ENCODE measurements at places on chromosomes 4 and X.

GRCh38 chrX:78595901-78596502 is 63.1 kb downstream of the RTL3 start:
- DNase-seq: no peak

- no peak for DNase-seq
These were observed 9.0 kb downstream of the SORBS2 start for GRCh38 chr4:185803022-185803421.

GRCh38 chr4:114146947-114147618 is 167.6 kb upstream of the ARSJ start:
- DNase-seq: peak; percentile 41

DNA sequence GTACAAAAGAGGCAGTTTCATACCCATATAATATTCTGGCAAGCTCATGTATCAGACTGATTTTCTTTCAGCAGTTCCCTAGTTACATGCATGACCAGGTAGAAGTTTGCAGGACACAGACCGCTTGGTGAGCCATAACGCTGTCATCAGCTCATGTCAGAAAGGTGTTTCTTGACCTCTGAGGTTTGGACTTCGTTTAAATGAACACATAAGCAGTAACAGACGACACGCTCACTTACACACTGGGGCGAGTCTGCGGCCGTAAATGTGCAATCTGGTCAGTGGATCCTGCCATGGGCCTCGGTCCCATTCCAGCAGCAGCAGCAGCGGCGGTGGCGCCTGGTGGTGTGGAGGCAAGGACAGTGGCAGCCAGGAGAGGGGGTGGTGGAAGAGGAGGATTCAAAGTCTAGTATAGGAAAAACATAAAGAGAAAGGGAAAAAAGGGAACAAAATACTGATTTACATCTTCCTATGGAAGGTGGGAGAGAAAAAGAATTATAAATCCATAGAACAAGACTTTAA is 111.9 kb upstream of the CBR4 start:
- DNase-seq: no peak

DNA sequence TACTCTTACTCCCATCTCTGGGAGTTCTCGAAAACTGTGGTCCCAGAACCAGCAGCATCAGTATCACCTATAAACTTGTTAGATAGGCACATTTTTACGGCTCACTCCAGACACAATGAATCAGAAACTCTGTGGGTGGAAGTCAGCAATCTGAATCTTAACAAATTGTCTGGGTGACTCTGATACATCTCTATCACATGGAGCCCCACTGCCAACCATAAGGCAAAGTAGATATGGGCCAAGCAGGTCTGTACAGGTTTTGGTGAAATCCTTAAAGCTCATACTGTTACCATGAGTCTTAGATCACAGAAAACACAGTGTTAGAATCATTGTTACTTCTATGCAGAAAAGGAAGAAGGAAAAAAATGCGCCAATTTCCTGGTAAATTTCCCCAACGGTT is 122.5 kb upstream of the HCCS start:
- DNase-seq: no peak

GRCh38 chr4:105472871-105473323 is 965 bp downstream of the PPA2 start:
- no peak for DNase-seq

DNA sequence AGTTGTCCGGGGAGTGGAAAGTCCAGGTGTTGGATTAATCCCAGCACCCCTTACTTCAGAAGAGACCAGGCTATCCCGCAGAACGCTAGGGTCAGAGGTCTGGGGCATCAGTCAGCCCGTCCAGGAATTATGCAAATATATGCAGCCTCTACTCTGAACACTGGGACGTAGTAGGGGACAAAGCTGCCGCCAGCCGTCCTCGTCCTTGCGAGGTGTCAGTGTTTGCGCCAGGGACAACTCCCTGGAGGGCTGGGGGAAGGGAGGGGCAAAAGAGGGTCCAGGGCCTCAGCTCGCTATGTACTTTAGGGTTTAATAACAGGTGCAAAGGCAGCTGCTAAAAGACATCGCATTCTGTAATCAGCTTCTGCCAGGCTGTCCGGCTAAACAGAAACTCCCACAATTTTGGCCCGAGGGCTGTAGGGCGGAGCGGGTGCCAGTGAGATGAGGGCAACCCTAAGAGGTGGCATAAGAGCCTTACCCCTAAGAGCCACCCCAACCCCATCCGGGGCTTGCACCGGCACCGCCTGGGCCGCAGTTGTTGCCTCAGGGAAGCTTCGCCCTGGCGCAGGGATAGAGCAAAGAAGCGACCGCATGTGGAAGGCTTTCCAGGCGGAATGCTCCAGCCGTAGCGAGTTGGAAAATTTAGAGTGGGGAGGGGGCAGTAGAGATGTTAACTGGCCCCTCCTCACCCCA is 8.4 kb downstream of the HAND2 start:
- no peak for DNase-seq

DNA sequence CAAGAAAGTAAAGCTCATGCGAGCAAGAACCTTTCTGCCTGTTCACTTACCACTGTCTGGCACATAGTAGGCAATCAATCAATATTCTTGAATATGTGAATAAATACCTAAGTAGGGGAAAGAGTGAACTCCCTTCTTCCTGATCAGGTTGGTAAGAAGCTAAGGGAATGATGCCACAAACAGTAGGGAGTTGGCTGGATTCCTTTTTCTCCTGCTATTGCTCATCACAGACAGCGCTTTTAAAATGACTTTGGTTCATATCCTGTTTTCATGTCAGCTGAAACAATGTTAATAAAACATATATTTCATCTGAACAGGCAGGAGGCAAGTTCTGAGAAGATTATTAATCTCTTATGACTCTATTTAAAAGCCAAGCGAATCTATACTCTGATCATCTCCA is 99.2 kb downstream of the NSUN7 start:
- no peak for DNase-seq

- no peak for DNase-seq
These were observed 35.4 kb upstream of the FBXW7 start for GRCh38 chr4:152571296-152571695.
